ENCODE measurements at places on chromosomes 5 and 9.

GRCh38 chr5:137572042-137572695 is 73.0 kb upstream of the SPOCK1 start:
- DNase-seq, result no peak

GRCh38 chr9:87441251-87441650 is 56.4 kb upstream of the DAPK1 start:
- DNase-seq, result no peak

- DNase-seq, result no peak
These were observed 97.5 kb upstream of the RPS23 start for GRCh38 chr5:82375488-82376244.

GRCh38 chr5:142722896-142723295 is 37.0 kb upstream of the FGF1 start:
- DNase-seq, result no peak

DNA sequence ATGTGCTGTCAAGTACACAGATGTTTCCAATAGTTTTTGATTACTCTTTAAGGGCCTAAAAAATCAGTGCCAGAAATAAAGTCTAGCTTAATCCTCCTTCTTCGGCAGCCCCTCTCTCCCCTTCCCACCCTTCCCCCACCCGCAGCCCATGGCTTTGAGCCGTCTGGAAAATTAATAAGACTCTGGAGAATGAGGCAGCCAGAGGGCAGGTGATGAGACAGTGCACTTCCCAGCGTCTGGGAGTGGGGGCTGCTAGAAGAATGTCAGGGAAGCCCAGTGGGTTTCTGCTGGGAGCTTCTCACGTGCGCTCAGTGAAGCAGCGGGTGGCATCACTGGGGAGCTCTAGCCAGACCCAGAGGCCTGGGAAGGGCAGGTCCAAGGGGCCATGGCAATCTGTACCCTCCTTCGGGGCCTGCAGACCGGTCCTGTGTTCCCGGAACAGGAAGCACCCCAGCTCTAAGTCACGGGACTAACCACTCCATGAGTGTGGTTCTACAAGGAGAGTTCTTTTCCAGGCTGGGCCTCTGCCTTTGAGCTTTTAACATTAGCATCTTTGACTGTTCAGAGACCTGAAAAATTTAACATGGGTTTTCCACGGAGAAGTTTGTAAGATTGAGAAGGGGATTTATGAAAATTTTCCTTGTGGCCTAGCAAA is 164.8 kb upstream of the OTULINL start:
- no peak for DNase-seq

GRCh38 chr9:1979741-1980367 is 35.3 kb upstream of the SMARCA2 start:
- DNase-seq, result no peak

DNA sequence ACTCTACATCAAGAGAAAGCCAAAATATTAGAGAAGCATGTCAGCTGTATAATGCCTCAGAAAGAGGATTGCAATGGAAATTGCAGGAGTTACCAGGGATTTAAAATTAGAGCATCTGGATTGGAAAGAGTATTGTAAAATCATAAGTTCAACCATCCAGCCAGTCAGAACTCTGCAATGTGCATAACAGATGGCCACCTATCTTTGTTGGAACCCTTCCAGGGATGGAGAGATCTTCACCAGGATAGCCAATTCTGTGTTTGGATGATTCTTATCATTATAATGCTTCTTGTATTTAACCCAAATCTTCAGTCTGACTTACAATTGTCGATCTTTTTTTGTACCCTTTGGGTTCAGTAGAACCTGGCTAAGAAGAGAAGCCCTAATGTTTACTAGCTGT is 164.4 kb downstream of the TLR4 start:
- no peak for DNase-seq

- DNase-seq, result no peak
These were observed 77.1 kb downstream of the MUSK start for GRCh38 chr9:110745676-110746075.

DNA sequence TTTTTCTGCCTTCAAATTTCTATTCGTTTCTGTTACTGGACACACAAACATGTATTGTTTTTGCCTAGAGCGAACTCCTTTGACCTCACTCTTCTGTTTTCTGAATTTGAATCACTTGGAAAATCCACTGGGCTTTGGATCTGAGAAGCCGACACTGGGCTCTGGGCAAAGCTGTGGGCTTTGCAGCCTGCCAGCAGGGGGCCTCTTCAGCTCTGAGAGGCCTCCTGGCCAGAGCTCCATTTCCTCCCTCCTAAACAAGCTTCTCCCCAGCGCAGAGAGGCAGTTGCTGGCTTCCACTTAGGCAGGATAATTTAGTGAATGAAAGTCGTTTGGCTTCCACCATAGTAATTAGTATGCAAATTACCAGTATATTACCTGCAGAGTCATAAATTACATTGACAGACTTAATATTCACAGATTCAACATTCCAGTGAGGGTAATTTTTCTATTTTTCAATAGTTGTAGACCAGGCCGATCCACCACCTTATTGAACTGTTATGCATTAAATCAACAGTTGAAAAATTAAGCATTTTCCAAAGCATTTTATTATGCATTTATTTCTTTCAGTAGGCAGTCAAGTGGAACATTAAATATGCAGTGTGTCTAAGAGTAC is 104.0 kb upstream of the ZNF366 start:
- DNase-seq, result peak; percentile 36

DNA sequence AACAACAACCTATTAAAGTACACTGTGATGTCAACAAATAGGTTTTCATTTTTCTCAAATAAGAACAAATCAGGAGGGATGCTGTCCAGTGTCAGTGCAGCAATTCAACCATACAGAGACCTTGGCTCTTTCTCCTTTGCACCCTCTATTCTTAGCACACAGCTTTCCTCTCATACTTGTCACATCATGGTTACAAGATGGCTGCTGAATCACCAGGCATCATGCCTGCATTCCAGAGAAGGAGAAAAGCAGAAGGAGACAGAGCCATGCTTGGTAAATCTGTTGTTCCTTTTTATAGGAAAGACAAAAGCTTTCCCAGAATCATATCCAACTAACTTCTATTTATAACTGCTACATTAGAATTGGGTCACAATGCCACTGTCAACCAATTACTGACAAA is 124.7 kb upstream of the VLDLR start:
- DNase-seq, result no peak

DNA sequence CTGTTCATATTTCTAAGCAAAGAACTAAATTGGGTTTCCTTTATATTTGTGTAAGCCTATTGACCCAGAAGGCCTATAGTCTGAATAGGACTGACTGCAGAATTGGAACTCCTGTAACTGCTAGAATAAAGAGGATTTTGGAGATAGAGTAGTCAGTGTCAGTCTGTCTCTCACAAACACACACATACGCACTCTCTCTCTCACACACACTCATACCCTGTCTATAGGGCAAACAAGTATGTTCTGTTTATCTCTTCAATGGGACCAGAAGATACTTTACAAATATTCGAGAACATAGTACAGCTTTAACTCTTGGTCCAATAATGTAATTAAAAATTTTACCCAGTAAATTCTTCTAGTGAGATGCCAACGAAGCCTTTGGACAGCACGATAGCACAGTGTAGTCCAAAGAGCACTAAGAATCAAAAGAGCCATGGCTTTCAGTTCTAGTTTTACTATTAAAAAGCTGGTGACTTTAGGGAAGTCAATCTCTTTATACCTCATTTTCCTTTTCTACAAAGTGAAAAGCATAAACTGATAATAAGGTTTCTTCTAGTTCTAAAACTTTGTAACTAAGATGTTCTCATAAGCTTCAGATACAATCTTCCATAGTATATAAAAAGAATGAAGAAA is 19.3 kb downstream of the ABHD17B start:
- no peak for DNase-seq

DNA sequence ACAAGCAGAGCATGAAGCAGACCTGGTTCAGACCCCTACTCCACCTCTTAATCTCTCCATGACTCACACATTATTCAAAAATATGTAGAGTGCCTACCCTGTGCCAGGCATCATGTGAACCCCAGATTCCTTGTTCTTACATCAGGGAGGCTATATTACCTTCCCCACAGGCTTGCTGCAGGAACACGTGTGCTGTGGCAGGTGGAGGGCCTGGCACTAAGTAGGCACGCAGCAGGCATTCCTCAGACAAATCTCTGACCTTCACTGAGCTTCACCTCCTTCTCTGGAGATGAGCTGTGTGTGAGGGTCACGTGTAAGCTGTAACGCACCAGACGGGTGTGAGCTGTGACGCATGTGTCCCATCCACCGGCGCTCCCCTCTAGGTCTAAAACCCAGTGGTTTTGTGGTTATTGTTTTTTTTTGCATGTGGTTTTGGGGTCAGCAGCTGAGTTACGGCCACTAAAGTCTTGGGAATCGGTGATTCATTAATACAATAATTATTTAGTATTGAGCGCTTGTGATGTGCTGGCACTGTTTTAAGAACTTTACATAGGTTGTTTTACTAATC is 30.3 kb downstream of the ANGPTL2 start:
- DNase-seq, result no peak

- DNase-seq, result peak; percentile 33
These were observed 3.1 kb upstream of the RGMB start for GRCh38 chr5:98770209-98770910.

DNA sequence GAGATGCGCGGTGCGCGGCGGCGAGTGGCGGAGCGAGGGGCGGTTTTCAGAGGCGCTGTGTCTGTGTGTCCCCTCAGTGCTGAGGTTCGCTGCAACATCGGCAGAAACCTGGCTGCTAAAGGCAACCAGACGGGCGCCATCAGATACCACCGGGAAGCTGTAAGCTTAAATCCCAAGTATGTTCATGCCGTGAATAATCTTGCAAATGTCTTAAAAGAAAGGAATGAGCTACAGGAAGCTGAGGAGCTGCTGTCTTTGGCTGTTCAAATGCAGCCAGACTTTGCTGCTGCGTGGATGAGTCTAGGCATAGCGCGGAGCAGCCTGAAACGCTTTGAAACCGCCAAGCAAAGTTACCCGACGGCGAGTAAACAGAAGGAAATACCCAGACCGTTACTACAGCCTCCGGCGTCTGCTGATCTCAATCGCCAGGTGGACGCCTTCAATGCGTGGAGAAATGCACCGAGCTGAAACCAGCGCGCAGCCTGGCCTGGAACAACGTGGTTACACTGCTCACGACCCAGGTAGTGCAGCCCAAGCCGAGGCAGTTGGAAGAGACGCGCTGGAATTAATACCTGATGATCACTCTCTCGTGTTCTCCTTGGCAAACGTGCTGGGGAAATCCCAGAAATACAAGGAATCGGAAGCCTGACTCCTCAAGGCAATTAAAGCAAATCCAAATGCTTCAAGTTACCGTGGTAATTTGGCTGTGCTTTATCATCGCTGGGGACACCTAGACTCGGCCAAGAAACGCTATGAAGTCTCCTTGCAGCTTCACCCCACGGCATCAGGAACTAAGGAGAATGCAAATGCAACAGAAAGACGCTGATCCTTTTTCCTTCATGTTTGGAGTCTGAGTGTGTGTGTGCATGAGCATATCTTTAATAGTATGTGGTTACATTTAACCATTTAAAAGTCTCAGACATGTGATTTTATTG is 15.9 kb downstream of the OR2V1 start:
- DNase-seq, result no peak

- DNase-seq, result peak; percentile 63
These were observed 30.6 kb upstream of the MATR3 start for GRCh38 chr5:139262742-139263445.

GRCh38 chr5:158933494-158934318 is 166.0 kb downstream of the EBF1 start:
- DNase-seq, result no peak

GRCh38 chr5:18051953-18052352 is 417.7 kb downstream of the TAF11L14 start:
- no peak for DNase-seq

DNA sequence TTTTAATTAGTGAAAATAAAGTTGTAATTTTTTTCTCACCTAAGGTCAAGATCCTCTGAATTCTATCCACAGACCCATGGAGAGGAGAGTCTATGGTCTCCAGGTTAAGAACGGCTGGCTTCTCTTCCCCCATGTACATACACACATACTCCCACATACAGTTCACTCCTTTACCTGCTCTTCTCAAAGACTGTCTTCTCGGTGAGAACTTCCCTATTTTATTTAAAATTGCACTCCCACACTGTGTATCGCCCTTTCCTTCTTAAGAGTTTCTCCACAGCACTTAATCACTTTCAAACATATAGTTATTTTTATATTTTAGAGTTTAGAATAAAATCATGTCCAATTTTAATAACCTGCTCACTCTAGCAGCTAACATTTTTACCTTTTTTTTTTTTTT is 3.6 kb upstream of the JADE2 start:
- no peak for DNase-seq

DNA sequence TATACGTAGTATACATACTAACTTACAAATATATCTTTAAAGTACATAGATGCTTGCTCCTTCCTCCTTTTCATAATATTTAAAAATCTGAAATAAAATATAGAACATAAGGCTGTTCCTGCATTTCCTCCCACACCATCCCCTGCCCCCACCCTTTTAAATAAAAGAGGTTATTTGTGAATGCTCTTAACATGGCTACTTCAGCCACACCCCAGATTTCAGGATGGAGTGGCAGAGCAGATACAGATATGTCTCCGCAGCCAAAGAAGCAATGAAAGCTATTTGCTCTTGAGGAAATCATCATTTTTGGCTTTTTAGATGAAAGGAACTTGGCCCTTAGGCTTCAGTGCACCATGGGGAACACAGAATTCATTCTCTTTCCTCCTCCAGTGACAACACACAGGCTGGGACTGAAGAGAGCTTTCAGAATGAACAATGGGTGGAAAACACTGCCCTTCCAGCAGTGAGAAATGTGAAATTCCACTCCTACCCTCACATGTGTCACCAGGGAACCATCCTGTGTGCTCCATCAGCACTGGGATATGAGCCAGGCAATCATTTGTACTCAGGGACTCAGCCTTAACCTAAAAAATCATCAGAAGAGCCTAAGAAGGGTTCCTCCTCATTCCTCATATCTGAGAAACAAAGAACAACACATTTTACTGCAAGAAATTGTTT is 134.3 kb downstream of the PPP2R2B start:
- no peak for DNase-seq

DNA sequence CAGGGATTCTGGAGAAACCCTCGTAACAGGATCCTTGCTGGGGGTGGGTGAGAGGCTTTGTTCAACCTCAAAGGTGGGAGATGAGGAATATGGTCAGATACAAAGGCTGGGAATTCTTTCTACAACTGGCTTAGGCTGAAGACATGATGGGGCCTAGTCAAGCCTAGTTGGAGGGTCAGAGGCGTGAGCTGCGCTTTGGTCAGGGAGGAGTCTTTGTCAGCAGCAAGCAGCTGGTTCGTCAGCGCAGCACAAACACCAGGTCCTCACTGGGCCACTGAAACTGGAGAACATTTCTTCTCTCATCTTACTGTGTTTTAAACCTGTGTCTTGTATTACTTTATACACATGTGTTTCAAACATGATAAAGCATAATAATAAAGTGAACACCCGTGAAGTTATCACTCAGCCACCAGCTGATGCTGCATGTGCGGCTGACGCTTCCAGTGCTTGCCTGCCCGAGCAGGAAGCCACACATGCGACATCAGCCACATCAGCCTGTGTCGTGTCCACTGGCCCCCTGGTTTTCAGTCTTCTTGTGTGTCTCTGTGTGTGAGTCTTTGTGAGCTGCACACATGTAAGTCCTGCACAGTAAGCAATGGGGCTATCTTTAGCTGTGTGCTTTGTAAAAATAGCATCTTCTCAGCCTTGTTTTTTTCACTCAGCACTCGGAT is 81.5 kb downstream of the WNK2 start:
- no peak for DNase-seq

GRCh38 chr5:143618141-143618540 is 193.8 kb upstream of the HMHB1 start:
- no peak for DNase-seq
